ENCODE measurements at places on chromosomes 5 and 9.
A peak's percentile ranks its signal among the peaks of the same experiment; 100 is the strongest.

DNA sequence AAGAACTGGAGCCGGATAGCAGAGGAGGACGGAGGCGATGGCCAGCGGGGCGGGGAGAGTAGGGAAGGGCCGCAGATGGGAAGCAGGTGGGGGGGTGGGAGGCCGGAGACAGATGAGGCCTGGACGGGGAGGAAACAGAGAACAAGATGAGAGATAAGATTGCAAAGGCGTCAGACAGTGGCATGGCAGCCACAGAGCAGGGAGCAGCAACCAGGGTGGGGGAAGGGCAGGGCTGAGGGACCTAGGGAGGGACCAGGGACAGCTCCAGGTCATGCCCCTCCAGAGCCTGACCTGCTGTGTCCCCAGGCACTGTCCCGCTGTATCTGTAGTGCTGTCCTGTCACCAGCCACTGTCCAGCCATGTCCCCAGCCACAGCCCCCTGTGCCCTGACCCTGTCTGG is 49.6 kb upstream of the LMX1B start:
- no peak for DNase-seq

DNA sequence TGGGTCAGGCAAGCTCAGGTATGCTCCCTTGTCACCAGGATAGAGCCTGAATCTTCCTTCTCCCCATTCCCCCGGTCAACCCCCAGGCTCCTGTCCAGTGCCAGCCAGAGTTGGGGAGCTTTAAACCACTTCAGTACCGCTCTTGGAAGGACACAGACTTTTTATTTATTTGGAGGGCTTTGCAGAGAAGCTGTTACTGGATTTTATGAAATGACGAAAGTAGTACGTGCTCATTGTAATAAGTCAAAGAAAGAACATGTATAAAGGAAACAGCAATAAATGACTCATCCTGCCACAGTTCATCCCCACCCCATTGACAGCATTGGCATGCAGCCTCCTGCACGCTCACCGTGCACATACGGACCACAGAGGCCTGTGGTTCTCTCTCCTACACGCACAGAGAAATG is 230.3 kb downstream of the AUH start:
- peak; percentile 90 for DNase-seq

GRCh38 chr9:97412626-97413385 is 910 bp downstream of the TDRD7 start:
- DNase-seq: no peak

- DNase-seq: no peak
These were observed 14.1 kb downstream of the ALDH1B1 start for GRCh38 chr9:38406476-38407186.

- no peak for DNase-seq
These were observed 9.4 kb upstream of the HRCT1 start for GRCh38 chr9:35896570-35896969.

DNA sequence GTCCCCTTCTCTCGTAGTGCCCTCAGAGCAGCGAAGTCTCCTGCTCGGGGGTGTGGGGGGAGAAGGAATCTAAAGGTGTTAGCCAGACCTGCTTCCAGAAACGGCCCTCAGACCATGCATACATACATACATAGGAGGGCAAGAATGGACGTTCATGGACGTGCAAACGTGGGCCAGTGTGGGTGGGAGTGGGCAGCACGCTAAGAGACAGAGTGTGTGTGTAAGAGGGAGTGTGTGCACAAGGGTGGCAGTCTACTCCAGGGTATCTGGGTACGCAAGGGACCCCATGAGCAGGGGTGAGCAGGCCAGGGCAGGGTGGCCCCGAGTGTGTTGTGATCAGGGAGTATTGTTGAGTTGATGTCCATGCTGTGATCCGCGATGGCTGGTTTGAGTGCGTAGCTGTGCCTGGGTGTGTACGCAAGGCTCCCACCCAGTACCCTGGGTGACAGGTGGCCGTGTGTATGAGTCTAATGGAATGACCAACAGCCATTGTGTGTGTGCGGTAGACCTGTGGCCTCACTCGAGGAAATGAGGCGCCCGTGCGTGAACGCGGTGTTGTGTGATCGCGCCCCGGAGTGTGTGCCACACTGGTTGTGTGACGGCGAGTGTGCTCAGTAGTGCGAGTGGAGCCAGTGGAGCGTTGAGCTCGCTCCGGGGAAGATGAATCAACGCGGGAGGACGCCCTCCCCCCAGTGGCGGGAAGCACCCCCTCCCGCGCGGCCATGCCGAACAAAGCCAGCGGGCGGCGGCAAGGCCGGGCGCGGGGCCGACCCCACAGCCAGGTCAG is 826 bp downstream of the GPRIN1 start:
- DNase-seq: no peak

DNA sequence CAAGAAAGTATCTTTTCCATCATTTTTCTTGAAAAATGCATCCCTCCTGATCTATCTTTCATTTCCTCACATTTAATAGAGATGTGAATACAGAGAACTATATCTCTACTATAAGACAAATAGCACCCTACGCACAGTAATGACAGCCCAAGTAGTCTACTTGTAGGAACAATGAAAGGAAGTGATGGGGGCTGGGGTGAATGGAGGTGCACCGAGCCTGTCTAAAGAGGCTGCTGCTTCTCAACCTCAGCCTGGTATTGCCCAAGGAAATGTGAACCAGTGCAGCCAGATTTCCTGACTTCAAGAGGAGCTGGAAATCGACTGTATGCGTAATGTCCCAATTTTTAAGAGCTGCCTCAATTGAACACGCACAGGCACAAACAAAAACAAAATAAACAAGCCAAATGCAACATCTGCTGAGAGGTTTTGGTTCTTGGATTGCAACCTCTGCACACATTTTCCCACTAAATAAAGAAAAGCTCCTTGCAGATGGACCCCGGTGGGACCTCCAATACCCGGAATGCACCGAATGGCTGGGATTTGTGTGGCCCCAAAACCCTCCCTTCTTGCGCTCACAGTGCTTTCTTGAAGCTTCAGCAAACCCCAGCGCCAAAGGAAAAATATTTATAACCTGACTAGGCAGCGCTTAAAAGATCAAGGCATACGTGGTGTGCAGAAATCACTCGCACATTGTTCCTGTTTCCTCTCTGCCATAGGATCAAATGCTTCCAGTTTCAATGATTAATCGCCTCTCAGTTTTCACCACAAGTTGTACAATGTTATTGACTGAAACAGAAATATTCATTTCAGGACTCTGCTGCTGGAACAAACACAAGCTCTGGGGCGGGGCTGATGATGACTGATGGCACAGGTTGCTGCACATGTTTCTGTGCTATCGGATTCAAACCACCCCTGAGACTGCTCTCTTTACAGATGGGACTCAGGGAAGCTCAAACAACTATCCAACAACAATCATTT is 68.3 kb downstream of the KCNIP1 start:
- DNase-seq: peak; percentile 35

DNA sequence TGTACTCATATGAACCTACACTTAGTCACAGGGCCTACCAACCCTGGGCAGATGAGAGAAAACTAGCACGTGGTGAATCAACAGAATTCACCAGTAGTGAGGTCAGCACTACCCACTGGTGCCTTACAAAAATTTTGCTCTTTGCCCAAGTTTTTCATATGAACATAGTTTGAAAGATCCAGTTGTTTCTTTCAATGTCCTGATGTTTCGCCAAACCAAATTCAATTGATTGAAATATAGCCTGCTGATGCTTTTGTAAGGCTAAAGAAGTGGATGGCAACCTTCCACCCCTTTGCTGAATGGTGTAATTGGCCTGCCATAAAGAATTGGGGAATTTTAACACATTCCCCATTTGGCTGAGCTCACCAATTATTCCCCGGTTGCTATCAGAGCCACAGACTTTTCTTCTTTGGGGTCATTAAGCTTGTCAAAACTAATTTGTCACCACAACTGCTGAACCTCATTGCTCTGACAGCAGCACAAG is 339.2 kb downstream of the GLIS3 start:
- peak; percentile 25 for DNase-seq

DNA sequence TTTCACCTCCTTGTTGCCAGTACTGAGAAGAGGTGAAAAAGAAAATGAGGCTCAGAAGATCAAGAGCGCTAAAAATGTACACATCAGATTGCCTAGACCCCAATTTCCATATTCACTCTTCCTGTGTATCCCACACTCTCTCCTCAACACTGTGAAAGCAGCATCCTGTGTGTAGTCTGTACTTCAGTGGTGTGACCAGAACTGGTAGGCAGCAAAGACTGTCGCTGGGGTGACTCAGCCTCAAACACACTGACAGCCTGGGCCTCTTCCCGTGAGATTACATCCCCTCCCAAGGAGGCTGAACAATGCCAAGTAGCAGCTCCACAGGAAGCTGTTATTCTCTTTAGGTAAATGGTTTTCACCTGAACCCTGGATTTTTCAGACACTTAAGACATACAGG is 135.5 kb downstream of the CCDC192 start:
- DNase-seq: no peak

GRCh38 chr9:20872340-20872977 is 159.0 kb downstream of the HACD4 start:
- DNase-seq: peak; percentile 44
